T follicular helper cell (primary cell): ENCODE measurements at places on chromosomes 2 and 18.

- DNase-seq, result no peak
Measured at GRCh38 chr2:24756789-24757188, 36.4 kb downstream of the PTRHD1 start.

DNA sequence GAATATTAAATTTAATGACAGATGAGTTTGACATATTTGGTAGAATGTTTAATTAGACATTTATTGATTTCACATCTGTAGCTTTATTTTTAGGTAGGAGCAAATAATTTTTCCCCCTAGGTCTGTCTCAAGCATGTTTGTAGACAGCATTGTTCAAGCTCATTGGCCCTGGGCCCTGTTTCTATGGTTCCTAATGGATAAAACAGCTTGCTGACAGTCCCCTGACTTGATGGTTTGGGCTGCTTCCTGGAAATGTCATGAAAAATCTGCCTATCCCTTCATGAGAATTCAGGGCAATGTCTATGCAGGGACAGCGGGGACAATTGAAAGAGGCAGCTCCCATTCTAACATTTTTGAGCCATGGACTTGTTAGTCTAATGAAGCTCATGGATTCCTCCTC lies 14.6 kb upstream of the MEP1B start:
- DNase-seq, result no peak

DNA sequence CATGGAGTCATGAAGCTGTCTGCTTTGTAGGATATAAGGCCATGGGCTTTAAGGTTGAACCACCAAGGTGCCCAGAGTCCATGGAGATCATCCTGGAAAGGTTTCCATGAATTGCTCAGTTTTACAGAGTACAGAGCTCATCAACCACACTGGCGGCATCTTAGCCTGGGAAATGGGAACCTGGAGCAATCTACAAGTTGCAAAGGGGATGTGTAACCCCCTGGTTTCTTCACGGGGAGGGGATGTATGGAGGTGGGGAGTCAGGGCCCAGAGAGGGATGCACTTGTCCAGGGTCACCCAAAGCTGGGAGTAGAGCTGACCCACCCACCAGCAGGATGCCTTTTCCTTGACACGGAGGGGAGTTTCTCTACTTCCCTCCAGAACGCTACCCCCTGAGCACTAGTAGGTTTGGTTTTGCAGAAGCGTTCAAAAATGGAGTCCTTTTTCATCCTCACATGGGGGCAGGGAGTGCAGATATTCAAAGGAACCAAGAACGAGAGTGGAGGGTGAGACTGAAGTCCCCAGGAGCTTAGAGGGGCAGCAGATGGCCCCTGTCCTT lies 7.2 kb downstream of the TMEM37 start:
- no peak for DNase-seq

DNA sequence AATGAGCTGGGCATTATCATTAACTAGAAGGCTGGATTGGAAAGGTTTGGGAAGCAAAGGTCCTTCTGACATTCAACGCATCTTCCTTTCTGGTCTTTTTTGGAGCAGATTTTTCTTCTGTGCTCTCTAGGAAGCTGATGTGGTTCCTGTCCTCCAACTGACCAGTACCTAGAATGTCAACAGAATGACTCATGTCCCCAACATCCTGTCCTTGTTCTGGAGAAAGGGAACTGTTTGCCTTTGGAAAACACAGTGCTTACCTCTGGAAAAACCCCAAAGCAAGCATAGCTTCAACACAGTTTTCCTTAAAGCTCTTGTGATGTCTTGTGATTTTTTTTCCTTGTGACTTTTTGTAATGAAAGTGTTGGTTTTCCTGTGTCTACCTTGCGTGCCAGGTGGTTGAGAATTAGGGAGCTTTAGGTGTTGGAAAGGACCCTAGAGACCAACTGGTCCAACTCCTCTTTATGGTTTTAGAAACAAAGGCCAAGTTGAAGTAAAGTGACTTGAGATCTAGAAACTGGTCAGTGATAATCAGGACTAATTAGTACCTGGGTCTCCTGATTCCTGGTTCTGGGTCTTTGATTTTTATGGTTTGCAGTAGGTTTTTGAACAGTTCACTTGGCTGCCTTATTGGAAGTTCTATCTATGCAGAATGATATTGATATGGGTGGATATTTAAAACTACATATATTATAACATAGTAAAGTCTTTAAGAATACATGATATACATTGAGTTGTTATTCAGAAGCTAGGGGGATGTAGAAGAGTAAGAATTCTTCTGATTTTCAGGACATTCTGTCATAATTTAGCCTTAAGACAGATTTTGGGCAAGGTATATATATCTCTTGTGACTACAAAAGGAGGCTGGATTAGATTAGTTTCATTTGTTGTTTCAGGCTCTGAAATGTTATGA lies 70.5 kb downstream of the FMNL2 start:
- no peak for DNase-seq
